ENCODE measurements at places on chromosomes 1 and 21.

DNA sequence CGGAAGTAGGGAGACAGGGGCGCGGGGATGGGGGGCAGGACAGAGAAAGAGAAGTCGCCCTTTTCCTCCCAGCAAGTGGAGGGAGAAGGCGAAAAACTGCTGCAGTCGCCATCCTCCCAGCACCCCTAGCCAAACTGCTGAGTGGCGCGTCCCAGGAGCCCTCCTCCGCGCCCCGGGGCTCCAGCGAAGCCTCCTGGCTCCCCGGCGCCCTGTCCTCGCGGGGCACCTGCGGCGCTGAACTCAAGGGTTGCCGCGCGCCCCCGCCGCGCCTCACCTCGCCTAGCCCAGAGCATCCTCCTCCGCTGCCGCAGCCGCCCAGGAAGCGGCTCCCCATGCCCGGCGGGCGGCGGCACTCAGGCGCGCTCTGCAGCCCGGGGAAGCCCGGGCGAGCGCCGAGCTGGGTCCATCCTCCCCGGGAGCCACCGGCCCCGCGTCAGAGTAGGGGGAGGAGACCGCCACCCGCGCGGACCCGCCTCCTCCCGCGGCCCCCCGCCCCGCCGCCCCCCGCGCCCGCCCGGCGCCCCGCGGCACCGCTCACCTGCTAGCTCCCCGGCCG, at the start of gene DAB1:
Gene DAB1, minus strand, starts transcription at position 405 of the 556 bp plus-strand sequence. CDS start 133,030 bp downstream, outside the sequence.
- no peak for DNase-seq

- DNase-seq, result no peak
Observed at GRCh38 chr1:102252731-102253505, 256.2 kb upstream of the OLFM3 start.

DNA sequence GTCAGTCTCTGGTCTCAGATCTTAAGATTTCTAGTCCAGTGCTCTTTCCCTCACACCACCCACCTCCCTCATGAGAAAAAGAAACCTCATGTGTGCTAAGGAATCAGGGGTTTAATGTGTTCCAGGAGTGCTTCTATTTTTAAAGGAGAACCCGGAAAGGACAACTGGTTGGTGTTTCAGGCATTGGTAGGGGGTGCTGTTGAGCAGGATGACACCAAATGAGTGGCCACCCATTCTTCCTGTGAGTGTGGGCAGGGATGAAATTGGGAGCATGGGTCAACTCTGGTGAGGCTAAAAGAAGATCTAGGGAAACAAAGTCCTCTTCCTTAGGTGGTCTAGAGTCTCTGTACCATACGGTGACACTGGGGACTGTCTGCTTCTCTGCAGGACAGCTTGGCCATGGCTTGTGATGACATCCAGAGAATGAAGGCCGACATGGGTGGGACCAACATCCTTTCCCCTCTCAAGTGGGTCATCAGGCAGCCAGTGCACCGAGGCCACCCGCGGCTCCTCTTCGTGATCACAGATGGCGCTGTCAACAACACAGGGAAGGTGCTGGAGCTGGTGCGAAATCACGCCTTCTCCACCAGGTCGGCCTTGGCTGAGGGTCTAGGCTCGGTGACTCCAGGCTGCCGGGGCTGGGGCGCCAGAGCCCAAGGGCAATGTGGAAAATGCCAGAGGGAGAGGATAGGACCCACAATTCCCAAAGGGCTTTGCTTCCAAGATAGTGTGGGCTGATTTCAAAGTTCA, 39.3 kb downstream of the VWA5B1 start:
- DNase-seq, result no peak

DNA sequence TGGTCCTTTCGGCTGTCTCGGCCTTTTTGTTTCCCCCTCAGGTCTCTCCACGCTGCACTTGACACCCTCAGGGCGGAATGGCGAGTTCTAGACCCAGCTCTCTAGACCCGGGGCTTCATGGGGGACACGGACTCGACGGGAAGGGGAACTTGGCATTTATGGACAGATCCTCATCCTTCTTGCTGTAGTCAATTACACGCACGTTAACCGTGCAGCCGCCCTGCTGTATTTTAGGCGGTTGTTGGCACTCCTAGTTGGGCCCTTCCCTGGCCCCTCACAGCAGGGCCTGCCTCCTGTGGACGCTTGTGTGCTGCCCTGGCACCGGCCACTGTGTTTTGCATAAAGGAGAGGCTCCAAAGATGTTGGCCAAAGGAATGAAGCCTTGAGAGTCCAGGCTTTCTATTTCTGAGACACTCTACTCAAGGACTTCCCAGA, 558 bp upstream of the BTG3 start:
- no peak for DNase-seq

- no peak for DNase-seq
Observed at GRCh38 chr1:36657826-36658225, 175.1 kb upstream of the CSF3R start.

- DNase-seq, result no peak
Observed at GRCh38 chr1:25198663-25199252, 33.5 kb downstream of the SYF2 start.

- peak; percentile 2 for DNase-seq
Observed at GRCh38 chr1:77513839-77514763, 168.4 kb downstream of the ZZZ3 start.

GRCh38 chr1:47569681-47570470, 132.0 kb downstream of the FOXD2 start:
- no peak for DNase-seq

DNA sequence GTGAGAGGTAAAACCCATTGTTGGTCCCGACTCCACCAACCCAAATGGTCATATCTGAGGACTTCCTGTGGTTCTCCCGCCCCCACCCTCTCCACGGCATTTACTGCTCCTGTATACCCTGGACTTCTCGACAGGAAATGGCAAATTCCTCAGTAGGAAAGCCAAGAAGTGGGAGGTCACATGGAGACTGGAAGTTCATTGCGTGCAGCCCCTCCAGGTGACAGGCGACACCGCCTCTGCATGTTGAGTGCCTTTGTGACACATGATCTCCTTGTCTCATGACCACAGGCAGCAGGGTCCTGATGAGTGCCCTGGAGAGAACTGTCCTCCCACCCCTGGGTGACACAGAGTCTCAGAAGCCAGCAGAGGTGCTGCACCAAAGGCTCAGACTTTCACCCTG, 24.2 kb downstream of the ERG start:
- no peak for DNase-seq

DNA sequence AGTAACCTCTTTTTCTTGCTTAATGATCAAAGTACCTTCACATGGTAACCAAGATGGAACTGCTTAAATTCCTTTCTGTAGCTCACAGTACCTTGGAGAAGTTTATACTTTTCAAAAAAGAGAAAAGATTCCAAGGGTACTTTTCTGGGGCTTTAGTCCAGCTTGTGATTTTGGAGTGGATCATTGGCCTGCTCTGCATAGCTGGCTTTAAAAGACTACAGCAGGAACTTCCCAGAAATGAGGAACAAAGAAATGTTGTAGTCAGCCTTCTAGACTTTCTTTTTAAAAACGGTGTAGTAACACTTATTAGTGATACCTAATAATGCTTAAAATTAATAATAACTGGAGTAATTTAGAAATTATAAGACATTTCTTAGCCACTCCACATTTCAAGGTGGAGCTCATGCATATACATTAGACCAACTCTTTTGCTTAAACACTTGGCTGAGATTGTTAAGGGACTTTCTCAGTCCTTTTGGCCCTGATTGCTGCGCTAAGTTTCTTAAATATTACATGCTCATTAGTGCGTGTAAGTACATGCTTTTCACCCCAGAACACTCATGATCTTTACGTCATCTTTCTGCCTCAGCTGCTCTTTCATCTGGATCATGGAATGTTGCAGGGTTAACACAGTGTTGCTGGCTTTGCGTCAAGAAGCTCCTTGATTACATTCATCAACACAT, 57.3 kb downstream of the SDCCAG8 start:
- DNase-seq, result no peak

DNA sequence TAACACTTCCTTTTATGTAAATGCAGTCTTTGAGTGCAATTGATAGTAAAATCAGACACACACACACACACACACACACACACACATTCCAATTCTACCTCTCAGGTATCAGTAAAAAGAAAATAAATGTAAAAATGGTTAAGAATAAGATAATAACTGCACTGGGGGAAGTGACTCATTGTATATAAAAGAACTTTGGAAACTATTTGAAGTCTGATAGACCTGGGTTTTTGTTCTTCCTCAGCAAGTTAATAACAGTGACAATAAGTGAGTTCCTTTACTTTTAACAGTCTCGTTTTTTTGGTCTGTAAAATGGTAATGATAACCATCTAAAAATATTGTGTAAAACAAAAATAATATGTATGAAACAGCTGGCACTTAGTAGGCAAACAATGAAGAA, 1815.0 kb downstream of the MRPL39 start:
- DNase-seq, result no peak

DNA sequence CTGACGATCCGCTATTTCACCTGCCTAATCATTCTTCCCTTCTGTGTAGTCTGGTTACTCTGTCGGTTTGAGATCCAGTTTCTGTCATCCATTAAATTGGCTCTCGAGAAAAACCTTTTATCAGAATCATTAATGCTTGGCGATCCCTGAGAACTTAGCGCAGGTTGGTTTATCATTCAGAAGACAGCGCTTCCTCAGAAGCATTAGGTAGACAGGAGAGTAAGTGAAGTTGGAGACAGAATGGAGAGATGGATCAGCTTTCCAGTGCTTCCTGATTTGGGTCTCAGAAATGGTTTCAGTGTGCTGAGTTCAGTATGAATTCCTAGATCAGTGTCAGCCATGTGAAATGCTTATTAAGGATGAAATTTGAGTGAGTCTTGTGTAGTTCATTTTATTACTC, 1.3 kb downstream of the USP1 start:
- no peak for DNase-seq

DNA sequence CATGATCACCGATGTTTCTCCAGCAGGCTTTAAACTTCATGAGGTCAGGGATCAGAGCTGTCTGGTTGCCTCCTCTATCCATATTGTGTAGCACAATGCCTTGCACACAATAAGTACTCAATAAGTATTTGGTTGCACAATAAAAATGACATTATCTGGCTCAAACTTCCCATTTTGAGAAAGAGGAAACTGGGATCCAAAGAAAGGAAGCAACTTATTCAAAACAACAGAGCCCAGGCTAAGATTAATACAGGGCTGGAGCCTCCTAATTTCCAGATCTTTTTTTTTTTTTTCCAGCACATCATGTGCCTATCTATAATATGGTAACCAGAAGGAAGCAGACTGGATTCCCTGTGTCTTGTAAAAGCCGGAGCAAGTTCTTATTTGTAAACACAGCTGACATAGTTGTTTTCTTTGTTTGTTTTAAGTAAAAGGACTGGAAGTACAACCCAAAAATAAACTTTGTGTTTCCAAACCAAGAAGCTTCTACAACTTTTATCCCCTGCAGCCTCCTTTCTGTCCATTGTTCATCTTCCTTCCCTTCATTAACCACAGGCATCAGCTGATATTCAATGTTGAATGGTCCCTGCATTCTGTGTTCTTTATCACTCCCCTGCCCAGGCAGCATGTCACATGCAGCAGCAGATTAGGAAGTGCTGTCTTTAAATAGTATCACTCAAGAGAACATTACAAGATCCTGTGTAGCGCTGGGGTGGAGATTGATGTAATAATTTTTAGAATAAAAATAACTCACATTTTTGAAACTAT, 71.2 kb upstream of the HOOK1 start:
- DNase-seq, result no peak

DNA sequence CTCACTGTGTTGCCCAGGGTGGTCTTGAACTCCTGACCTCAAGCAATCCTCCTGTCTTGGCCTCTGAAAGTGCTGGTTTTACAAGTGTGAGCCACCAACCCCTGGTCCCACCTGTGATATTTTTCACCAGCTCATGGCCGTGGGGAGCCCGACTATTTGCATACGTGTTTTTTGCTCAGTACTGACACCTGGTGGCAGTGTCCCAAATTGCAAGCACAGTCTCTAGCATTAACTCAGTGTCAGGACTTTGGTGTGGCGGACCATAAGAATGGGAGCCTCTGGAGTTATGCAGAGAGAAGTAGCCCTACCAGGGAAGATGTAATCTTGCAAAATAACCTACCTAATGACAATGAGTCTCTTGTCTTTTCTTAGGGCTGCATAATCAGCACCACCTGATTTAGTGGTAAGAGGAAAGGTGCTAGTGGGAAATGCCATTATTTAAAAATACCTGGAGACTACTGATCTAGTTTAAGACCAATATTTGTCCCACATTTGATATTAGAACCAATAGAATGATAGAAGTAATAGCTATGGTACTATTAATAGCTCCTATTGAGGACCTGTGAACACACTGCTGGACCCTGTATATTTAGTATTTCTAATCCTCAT, 305.4 kb downstream of the DISC1 start:
- no peak for DNase-seq

- DNase-seq, result no peak
Observed at GRCh38 chr1:62523860-62524259, 73.5 kb upstream of the ANGPTL3 start.

- DNase-seq, result no peak
Observed at GRCh38 chr1:32470991-32471694, 6.3 kb downstream of the ZBTB8B start.

DNA sequence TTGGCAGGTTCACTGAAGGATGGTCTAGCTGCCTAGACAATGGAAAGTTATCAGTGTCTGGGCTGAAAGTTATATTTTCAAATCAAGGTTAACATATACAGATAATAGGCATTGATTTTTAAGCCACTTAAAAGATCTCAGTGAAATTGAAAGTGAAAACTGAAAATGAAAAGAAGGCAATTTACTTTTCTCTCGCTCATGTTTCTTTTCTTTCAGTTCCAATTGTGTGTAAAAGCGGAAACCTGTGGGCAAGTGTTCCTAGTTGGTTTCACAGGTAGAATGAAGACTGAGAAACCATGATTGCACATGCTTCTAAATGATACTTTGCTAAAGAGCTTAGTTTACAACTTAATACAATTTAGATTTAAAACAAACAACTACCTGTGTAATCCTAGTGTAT, 383.7 kb downstream of the ZP4 start:
- no peak for DNase-seq

- no peak for DNase-seq
Observed at GRCh38 chr1:89890085-89890752, 69.4 kb downstream of the LRRC8D start.

DNA sequence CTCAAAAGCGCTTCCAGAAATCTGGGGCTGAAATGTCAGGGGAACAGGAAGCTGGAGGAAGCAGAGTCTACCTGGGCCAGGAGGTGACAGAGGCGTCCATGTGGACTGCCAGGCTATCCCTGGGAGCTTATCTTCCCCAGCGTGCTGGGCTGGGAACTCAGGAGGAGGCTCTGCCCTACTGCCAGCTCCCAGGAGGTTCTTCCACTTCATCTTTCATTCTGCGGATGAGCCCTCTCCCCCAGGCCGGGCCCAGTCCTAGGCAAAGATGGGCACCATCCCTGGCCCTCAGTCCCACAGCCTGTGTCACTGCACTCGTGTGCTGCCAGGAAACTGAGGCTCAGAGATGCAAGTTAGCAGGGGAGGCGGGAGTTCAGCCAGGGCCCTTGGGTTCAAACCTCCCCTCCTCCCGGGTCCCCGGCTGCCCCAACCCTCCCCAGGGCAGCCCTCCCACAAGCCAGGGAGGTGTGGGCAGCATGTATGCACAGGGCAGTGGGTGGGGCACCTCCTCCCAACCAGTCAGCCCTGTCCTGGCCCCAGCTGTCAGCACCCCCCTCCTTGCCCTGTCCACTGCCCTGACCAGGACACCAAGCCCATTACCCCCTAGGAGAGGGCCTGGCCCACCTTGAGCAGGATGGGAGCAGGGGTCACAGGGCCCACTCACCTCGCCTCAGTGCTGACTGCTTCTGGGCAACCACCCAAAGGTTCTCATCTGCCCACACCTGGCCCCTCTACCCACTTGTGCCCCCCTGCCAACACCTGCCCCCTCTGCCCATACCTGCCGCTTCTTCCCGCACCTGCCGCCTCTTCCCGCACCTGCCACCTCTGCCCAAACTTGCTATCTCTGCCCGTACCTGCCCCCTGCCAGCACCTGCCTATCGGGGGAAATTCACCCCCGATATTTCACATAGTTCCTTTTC, 226.0 kb downstream of the NPHP4 start:
- DNase-seq, result no peak

GRCh38 chr1:50023292-50024159, at the start of gene AGBL4:
AGBL4 (minus strand) TSS chr1:50023954.
- peak; percentile 59 for DNase-seq

All from left renal cortex interstitium (tissue), 4 donors.